Activated naive CD4-positive, alpha-beta T cell treated with anti-CD3 and anti-CD28 coated beads, Interleukin-2, amount 10 ng/mL, durations not matched to agents 7 days and 5 days (primary cell): ENCODE measurements at places on chromosomes 3 and 15.
A peak's percentile ranks its signal among the peaks of the same experiment; 100 is the strongest.

- peak; percentile 9 for DNase-seq
These were observed 217.3 kb downstream of the SNRPN start for GRCh38 chr15:25171856-25172687.

GRCh38 chr15:49288391-49288790, 118.3 kb downstream of the GALK2 start:
- no peak for DNase-seq

- no peak for DNase-seq
These were observed 43.2 kb upstream of the CMSS1 start for GRCh38 chr3:99774467-99774866.

- no peak for DNase-seq
These were observed 50.3 kb upstream of the SELENOK start for GRCh38 chr3:53941950-53942349.

DNA sequence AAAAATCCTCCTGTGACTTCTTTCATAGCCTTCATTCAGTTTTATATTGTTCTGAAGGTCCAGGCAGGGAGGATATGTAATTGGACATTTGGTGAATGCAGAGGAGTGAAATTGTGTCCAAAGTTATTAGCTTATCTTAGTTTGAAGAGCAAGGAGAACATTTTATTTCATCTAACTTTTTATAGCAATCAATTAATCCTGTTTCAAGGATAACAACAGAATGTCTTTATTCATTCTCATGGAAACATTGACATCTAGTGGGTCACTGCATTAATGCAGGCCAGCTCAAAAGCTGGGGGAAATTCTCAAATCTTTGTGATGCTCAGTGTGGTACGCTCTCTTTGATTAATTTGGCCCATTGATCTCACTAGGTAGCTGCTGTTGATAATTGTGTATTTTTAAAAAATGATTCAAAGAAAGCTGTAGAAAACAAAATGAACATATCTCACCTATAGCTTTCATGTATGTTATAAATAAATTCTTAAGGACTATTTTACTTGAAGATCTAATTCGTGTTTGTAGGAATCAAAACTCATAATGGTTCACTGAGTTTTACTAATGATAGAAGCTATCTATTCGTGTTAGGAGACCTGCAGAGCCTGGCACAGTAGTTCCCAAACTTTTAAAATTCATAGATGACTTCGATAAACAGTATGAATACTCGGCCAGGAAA, 150.8 kb upstream of the KCNMB2 start:
- peak; percentile 21 for DNase-seq

GRCh38 chr3:3553236-3553635, 246.0 kb upstream of the LRRN1 start:
- no peak for DNase-seq

GRCh38 chr15:70494517-70494851, 268.9 kb downstream of the UACA start:
- no peak for DNase-seq

DNA sequence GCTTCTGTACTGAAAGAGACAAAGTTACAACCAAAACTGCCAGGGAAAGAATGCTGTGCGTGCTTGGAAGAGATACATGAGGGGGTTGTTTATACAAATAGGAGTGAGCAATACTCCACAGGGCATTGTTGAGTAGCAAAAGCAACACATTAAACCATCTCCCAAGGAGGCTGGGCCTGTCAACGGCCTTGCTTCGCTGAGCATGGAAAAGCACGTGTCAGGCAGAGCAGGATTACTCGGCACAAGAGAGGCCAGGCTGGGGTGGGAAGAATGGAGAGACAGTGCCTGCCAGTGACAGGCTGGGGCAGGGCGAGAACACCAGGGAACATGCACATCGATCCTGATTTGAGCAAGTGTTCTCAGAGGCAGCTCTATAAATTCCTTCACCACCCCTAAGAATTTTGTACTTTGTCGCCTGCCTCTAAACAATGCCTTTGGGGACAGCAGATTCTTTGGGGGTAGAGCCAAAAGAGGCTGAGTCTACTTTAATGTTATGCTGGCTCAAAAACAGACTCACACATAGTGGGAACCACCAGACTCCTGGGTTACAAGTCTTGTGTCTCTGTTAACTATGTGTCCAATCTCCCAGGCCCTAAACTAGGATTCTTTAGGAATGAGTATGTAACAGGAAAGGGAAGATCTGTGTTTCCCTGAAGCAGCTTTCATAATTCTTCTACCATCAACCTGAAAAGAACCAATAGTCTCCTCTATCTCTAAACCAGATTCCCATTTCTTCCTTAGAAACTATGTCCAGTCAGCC, 67.2 kb downstream of the LIPC start:
- DNase-seq: no peak

DNA sequence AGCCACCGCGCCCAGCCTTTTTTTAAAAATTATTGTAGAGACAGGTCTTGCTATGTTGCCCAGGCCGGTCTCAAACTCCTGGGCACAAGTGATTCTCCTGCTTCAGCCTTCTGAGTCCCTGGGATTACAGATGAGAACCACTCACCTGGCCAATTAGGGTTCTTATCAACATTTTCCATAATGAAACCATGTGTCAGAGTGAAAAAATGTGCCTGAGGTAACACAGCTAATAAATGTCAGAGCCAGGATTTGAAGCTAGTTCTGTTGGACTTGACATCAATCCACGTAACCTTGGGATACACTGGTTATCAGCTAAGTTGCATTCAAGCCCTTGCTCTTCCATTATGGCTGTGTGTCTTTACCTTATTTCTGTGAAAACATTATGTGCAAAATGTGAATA, 29.1 kb downstream of the CHST14 start:
- no peak for DNase-seq

- DNase-seq: no peak
These were observed 157.3 kb upstream of the SMAD3 start for GRCh38 chr15:66907826-66908743.

DNA sequence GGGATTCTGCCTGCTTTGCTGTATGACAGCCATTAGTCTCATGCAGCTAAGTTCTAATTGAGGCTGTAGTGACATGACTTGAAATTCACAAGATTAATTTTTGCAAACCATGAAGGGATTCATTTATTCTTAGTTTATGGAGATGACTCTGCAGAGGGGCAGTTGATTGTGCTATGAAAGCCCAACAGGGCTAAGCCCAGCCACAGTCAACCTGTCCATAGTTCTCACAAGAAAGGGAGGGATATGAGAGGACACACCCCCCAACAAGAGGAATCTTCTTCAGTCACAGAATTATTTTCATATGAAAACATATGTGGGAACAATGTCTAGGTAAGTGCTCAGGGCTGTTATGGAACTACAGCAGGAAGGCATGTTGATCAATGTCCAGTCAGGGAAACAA, 61.9 kb upstream of the ABHD17C start:
- DNase-seq: no peak

DNA sequence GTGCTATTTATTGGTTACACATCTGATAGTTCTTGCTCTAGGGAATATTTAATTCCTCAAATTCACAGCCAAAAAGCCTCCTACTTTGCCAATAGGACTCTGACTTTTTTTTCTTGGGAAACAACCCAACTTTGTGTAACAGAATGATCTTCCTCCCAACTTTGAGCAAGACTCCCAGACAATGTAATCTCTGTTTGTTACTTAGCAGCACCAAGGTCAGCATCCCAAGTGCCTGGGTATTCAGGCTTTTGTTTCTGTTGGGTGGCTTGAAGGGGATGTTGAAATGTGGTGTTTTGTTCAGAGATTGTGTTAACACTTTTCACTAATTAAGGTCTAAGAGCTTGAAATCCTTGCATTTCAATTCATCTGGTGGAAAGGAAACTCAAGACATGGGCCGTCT, 115.8 kb downstream of the ADAMTS9 start:
- DNase-seq: no peak

GRCh38 chr3:17795711-17796110, 53.3 kb upstream of the TBC1D5 start:
- no peak for DNase-seq

DNA sequence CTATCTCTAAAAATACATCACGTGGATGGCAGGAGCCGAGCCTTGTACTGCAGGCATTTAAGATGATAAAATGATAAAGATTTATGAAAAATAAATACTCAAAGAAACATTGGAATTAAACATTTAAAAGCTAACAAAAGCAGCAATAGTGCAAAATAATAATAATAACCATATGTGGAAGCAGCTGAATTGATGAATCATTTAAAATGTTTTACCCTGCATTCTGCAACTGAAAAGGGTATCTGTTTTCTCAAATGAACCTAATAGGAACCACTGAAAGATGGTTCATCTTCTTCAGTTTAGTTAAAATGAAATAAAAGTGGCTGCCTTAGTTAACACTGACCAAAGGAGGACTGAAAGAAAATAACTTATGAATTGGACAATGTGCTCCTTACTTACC, 436.1 kb downstream of the TUSC7 start:
- no peak for DNase-seq
